Lung microvascular endothelial cell (primary cell): ENCODE measurements at places on chromosomes 6 and 20.
A peak's percentile ranks its signal among the peaks of the same experiment; 100 is the strongest.

- no peak for DNase-seq
These were observed 17.3 kb upstream of the ELOVL4 start for GRCh38 chr6:79964607-79965081.

GRCh38 chr20:46276531-46276930 lies 31.8 kb downstream of the CDH22 start:
- DNase-seq: no peak

DNA sequence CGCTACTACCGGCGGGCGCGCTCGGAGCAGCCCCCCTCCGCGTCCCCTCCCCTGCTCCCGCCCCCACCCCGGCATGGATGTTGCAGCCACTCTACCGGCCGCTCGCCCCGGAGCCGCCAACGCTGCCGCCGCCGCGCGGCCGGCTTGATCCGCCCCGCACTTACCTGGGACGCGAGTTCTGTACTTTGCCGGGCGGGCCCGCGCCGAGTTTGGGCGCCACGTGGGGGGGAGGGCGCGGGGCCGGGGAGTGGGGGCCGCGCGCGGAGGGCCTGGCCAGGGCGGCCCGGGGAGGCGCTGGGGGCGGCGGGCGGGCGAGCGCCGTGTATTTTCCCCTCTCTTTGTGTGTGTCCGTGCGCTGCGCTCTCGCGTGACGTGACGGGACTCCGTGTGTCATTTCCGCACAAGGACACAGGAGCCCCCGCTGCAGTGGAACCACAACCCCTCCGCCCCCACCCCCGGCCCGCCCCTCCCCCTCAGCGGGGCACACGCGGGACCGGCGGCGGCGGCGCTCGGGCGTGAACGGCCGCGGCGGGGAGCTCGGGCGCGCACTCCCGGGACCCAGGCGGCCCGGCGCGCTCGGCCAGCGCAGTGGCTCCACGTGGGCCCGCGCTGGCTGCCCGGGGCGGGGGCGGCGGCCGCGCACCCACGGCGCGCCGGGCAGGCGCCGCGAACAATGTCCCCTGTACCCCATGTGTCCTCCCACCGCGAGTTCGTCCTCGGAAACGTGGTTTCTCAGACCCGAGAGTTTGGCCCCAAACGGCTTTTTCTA lies at the start of gene BEND3:
TSS of gene BEND3 (minus strand) at position 590 of the 769 bp plus-strand sequence. CDS start 16,230 bp downstream, outside the sequence.
- DNase-seq: peak; percentile 57

DNA sequence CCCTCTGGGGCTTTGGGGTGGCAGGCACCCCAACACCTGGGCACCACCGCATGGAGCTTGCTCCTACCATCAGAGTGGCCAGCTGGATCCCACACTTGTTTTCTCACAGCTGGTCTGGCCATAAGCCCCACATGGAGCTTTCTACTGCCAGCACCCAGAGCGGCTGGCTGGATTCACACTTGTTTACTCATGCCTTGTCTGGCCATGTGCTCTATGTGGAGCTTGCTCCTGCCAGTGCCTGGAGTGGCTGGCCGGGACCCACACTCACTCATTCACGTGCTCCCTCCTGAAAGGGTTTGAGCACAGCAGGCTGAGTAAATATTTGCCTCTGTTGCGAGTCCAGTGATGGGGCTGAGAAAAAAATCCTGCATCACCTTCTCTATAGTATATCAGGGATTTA lies 487.0 kb downstream of the CD109 start:
- DNase-seq: no peak

GRCh38 chr6:13117570-13117969 lies 210.8 kb downstream of the TBC1D7 start:
- no peak for DNase-seq

DNA sequence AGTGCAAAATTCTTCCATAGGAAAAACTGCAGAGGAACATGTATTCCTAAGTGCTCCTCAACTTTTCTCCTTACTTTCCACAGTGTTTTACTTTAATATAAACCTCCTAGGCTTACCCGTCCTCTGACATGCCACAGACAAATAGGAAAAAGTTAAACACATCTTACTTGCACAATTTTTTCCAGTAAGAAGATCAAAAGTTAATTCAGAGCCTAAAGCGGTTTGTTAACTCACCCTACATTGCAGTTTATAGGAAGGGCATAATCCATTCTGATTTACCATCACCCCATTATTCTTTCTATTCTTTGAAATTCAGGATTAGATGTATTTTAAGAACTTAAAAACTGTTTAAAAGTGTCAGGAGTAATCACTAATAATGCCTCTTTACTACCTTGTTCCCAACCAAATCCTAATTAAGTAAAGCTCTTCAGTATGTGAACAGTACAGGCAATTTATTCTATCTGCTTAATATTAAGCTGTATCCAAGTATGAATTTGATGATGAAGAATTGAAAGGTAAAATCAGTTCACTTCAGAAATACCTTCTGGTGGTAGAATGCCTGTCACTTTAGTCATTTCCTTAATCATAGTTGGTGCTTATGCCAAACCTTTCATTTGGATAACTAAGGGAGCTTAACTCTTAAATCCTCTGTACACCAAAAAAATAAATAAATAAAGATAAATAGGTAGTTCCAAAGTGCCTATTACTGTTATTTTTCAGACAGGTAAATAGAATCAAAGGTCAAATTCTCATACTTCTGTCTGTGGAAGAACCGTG lies 292.0 kb downstream of the ALDH8A1 start:
- peak; percentile 26 for DNase-seq

DNA sequence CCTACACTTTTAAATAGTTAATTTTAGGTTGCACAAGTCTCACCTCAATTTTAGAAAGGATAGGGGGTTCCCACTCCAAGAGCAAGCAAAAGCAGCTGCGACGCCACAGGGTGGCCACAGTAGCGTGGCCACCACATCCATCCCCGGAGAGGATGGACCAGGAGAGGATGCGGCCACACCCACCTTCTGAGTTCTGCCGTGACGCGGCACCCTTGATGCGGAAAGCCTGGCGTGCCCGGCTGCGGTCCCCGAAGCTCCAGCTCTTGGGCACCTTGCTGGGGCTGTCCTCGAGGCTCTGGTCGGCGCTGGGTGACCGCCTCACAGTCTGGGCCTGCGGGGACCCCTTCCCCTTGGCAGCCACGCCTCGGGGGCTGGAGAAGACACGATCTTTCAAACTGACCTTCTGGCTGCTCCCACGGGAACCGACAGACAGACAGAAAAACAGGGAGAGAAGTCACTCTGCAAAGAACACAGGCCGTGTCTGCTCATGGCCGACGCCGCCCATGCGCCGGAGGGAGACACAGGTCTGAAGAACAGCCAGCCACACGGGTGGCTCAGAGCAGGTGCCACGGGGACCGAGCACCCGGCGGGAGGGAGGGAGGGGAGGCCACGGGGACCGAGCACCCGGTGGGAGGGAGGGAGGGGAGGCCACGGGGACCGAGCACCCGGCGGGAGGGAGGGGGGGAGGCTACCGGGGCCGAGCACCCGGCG lies 53.7 kb upstream of the CHRNA4 start:
- DNase-seq: no peak

- DNase-seq: no peak
These were observed 12.1 kb downstream of the MICB start for GRCh38 chr6:31510007-31510406.

DNA sequence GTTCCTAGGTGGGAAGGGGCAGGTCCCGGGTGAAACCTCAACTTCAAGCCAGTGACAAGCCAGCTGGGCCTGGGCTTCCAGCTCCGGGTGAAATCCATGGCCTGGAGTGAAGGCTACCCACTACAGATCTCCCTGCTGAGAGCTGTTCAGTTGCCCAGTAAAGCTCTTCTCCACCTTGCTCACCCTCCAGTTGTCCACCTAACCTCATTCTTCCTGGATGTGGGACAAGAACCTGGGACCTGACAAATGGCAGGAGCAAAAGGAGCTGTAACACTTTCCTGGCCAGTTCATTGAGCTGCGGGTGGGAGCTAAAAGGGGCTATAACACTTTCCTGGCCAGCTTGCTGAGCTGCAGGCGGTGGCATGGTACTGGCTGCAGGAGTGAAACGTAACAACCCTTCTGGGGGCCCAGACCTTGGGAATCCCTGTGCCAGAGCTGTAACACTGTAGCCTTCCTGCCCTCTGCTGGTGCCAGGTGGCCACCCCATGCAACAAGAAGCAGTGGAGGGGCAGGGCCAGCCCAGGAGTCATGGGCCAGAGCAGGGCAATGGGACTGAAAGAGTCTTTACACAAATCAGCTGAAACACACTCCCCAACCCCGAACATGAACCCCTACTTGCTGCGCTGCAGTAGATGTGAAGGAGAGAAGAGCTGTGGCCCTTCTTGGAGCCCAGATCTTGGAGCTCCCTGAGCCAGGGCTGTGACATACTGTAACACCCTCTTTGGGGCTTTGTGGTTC lies 3.6 kb upstream of the HINT3 start:
- DNase-seq: peak; percentile 61

- DNase-seq: peak; percentile 68
These were observed 42.8 kb upstream of the DYNLRB1 start for GRCh38 chr20:34473262-34473883.

- DNase-seq: no peak
These were observed 12.3 kb upstream of the ASF1A start for GRCh38 chr6:118881440-118882313.

GRCh38 chr6:85473748-85474147 lies 23.9 kb downstream of the NT5E start:
- no peak for DNase-seq

DNA sequence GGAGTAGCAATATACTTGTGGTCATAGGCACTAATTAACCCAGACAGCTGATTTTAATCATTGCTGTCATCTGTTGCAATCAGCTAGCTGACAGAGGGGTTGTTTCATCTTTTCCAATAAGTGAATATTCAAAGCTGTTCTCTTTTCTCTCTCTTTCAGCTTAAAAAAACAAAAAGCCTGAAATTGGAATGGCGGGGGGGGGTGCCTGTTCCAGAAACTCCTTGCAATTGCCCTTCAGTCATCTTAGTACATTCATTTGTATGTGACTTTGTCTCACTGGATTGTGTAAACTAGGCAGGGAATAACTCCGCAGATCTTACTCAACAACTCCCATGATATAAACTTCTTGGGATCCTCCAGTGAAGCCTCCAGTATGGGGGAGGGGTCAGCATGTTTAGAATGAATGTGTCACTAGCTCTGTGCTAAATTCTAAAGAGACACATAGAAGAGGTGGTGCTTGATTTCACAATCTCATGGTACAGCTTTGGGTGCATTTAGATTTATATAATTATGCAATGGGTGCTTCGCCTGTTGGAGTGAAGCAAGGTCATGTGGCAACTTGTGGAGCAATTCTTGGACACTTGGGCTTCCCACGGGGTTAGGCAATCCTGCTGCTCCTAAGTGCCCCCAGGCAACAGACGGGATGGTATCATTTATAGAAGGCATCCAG lies 40.1 kb downstream of the SLC24A3 start:
- no peak for DNase-seq

- DNase-seq: no peak
These were observed 96.7 kb upstream of the MC3R start for GRCh38 chr20:56151834-56152233.

- no peak for DNase-seq
These were observed 78.1 kb downstream of the NCOA7 start for GRCh38 chr6:125868678-125869395.

DNA sequence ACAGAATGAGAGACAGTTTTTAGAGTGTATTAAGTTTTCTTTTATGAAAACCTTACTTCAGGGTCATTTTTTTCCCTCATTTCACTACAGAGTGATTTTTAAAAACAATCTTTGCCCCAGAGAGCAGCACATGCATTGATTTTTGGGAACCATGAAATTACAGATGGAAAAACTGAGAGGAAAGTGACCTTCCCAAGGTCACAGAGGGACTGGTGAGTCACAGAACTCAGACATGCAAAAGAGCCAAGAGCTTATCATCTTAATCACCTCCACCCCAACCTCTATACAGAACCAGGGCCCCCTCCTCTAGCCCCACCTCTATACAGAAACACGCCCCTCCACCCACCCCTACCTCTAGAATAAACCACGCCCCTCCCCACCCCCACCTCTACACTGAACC lies 10.7 kb downstream of the PXMP4 start:
- DNase-seq: no peak

GRCh38 chr6:131368198-131368911 lies 204.7 kb upstream of the ARG1 start:
- DNase-seq: peak; percentile 5

GRCh38 chr6:70180183-70180900 lies 122.5 kb downstream of the COL9A1 start:
- DNase-seq: no peak

DNA sequence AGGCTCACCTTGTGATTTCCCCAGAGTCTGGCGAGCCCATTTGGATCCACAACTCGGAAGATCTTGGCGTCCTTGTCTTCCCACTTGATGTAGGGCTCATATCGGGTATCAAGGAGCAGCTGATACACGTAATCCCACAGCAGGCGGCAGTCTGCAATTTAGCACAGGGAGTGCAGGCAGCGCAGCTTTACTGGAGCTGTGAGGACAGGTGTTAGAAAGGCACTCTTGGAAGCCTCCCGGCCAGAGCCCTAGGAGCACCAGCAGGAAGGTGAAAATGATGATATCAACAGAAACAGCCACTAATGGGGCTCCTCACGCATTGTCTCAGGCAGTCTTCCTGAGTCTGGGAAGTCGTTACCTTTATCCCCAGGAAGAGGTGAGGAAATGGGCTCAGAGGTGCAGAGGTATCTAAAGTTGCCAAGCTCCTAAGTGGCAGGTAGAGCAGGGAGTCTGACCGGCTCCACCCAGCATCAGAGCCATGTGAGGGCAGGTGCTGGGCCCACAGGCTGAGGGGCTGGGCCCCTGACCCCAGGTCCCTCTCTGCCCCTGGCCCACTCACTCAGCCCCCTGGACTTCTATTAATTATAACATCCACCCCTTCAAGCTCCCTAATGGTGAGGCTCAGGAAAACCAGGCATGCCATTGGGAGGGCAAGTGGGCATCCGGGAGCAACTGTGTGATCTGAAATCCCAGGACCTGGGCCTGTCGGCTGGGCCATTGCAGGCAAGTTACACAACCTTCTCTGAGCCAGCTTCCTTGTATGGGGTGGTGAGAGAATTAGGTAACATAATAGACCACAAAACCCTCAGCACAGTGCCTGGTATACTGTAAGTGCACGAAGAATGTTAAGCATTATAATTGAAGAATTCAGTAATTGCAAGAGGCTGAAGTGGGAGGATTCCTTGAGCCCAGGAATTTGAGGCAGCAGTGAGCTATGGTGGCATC lies 18.3 kb downstream of the ETV7 start:
- no peak for DNase-seq

DNA sequence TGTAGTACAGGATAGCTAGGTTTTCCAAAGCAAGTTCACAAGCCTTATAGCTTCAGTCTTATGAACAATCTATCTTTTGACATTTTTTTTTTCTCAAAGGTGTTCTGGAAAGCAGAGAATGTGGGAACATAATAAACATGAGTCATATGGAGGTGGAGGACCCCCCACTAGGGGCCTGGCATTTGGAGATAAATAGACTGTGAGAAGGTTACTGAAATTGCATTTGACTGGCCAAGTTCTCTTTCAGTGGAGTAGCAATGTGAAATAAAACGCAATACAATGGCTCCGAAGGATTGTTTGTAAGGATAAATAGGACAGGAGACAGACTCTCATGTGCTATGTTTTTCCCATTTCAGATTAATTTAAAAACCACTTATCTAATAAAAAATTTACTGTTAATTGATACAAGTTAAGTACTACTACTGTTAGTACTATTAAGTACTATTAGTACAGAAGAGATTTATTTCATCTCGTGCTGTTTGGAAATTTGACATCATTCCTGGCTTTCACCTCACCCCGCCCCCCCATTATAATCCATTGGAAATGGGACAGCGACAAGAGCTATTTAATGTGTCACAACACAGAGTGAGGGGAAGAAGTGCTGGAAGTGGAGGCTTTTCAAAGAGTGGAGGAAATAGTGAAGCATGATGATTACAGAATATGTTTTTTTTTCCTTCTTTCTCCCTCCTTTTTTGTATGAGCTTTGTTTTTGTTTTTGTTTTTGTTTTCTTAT lies 122.6 kb upstream of the ID4 start:
- no peak for DNase-seq
